ENCODE measurements at places on chromosomes 16 and 17.
A peak's percentile ranks its signal among the peaks of the same experiment; 100 is the strongest.

DNA sequence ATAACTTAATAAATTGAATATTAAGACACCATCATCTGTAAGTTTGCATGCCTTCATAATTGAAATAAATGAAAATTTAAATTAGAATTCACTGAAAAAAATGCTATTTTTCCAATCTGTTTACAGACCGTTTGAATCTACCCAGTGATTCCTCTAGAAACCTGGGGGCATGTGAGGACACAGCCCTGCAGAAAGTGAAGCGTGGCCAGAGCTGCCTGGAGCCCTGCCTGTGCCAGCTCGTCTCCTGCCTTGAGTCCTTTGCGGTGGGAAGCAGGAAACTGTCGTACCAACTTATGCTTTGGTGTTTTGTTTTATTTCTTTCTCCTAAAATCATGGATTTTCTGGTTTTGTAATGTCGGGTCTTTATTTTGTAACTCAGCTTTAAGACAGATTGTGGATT is 67.8 kb upstream of the FA2H start:
- no peak for DNase-seq

DNA sequence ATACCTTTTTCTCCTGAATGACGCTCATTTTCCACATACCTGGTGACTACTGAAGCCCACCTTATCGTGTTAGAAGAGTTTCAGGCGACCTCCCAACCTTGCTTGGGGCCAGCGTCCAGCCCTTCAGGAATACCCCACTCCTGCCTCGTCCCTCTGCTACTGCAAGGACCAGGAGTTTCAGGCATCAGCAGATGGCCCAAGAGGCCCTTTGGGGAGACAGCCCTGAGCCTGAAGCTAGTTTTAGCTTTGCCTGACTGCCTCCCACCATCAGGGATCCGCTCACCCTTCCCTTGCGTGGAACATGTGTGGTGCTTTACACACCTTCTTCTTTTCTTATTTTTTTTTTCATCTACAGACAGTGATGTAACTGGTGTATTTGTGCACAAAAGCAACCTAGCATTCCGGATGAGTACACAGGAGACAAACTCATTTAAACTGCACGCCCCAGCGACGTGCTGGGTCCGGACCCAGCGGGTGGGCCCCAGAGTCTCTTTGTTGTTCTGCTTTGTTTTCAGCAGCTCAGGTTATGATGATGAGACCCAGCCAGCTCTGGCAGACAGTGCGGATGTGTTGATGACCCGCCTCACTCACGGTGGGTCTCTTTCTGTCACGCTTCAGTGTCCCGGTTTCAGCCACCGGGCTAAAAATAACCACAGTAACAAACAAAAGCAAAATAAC is 242.4 kb downstream of the C16orf95 start:
- no peak for DNase-seq

- DNase-seq: no peak
Observed at GRCh38 chr17:3950584-3950983, 13.7 kb downstream of the ATP2A3 start.

- no peak for DNase-seq
Observed at GRCh38 chr17:82338858-82339633, 5.5 kb upstream of the SECTM1 start.

GRCh38 chr17:70121126-70121525 is 46.1 kb downstream of the KCNJ16 start:
- no peak for DNase-seq

DNA sequence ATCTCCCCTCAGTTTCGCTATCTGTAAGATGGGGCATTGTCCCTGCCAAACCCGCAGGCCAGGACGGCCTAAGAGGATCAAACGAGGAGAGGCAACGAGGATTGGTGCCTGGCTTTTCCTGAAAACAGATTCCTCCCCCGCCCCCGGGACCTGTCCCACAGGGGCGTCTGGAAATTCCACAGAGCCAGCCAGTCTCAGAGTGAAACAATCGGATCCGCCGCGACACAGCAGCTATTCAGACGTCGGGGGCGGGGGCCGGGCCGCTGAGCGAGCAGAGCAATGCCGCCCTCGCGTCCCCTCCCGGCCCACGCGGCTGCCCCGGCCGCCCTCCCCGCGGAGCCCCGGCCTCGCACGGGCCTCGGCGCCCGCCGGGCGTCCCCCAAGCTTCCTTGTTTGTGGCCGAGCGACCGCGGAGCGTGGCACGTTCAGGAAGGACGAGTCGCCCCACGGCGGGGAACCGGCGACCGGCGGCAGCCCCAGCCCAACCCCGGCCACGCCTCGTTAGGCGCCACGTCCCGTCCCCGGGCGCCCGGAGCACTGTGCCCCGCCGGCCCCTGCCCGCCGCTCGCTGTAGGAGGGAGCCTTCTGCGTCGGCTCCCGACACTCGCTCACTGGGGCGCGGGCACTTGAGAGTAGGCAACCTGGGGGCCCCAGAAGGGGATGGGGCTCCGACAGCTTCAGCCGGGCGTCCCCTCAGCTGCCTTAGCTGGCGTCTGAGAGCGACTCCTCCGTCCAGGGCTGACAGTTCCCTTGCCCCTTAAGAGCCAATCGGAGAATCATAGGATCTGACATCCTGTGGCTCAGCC is 29.6 kb upstream of the PHOSPHO1 start:
- peak; percentile 2 for DNase-seq

DNA sequence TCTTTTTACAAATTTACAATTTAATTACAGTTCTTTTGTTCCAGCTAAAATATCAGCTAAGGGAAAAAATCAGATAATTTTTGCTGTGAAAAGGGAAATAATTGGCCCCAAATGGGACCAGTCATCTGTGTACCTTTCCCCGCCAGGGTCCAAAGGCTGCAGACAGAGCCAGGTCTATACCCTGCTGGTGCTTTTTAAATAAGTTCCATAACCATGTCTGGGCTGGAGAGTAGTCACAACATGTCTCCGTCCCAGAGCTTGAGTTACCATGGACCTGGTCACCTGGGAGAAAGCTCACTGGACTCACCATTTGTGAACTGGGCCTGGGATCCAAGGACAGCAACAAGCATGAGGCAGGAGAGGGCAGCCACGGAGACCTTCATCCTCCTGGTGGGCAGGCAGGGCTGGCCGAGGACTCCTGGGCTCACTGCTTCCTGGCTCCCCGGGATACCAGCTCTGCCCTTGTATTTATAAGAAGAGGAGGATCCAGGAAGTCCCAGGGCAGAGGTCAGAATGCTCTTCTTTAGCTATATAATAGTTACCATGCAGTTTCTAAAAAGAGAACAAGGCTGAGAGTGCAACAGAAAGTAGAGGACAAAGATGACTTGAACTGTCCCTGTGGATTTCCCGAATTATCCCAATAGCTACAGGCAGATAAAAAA is at the start of gene CCL15:
CCL15 (minus strand) TSS at position 444 of the 662 bp plus-strand sequence; CDS start at position 383, 61 bp downstream.
- DNase-seq: no peak
